ENCODE measurements at places on chromosomes 7 and 10.
A peak's percentile ranks its signal among the peaks of the same experiment; 100 is the strongest.

DNA sequence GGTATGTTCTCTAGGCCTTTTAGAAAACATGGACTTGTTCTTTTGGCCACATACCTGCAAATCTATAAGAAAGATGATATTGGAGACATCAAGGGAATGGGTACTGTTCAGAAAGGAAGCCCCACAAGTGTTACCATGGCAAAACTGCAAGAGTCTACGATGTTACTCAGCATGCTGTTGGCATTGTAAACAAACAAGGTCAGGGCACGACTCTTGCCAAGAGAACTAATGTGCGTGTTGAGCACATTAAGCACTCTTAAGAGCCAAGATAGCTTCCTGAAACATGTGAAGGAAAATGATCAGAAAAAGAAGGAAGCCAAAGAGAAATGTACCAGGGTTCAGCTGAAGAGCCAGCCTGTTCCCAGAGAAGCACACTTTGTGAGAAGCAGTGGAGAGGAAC is 37.1 kb downstream of the SDK1 start:
- no peaks in the 10 kb centered on the region for H3K36me3 ChIP-seq
- H3K27ac ChIP-seq = no peak overlapping the region
- H3K27me3 ChIP-seq = no peaks in the 10 kb centered on the region
- H3K4me3 ChIP-seq = no peak overlapping the region
- H3K4me1 ChIP-seq = no peaks in the 10 kb centered on the region

DNA sequence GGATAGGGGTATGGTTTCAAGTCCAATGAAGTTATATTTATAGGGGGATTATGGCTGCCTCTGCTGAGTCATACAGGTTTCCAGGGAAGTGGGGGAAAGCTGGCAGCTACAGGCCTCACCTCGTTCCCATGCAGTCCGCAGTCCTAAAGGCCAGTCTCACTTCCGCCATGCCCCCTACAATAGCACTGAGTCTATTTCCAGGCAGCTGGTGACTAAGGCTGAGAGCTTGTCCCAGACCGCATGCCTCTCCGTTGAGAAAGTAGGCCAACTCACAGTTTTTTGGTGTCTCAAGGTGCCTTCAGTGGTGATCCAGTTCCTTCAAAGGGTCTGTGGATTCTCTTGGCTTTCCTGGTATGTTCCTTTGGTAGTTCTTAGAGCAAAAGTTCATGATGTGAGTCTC is 203.9 kb upstream of the GLI3 start:
- H3K27me3 ChIP-seq = no peaks in the 10 kb centered on the region
- no peaks in the 10 kb centered on the region for H3K36me3 ChIP-seq

DNA sequence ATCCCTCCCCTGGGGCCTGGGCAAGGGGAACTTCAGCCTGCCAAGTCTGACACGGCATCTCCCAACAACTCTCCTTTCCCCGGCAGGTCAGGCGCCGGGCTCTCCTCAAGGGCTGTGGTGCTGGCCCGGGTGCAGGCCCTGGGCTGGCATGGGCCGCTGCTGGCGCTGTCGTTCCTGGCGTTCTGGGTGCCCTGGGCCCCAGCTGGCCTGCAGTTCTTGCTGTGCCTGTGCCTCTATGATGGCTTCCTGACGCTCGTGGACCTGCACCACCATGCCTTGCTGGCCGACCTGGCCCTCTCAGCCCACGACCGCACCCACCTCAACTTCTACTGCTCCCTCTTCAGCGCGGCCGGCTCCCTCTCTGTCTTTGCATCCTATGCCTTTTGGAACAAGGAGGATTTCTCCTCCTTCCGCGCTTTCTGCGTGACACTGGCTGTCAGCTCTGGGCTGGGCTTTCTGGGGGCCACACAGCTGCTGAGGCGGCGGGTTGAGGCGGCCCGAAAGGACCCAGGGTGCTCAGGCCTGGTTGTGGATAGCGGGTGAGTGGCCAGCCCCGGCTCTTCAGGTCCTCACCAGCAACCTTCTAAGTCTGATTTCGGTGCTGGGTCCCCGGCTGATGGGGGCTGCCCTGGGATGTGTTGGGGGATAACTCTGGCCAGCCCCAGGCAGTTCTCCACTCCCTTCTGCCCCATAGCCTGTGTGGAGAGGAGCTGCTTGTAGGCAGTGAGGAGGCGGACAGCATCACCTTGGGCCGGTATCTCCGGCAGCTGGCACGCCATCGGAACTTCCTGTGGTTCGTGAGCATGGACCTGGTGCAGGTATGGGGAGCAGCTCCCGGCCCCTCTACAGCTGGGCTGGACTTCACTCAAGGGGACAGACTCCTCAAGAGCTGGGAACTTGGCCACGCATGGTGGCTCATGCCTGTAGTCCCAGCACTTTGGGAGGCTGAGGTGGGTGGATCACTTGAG is 19.5 kb upstream of the C10orf95 start:
- H3K4me3 ChIP-seq = no peak overlapping the region
- no peaks in the 10 kb centered on the region for H3K4me1 ChIP-seq

DNA sequence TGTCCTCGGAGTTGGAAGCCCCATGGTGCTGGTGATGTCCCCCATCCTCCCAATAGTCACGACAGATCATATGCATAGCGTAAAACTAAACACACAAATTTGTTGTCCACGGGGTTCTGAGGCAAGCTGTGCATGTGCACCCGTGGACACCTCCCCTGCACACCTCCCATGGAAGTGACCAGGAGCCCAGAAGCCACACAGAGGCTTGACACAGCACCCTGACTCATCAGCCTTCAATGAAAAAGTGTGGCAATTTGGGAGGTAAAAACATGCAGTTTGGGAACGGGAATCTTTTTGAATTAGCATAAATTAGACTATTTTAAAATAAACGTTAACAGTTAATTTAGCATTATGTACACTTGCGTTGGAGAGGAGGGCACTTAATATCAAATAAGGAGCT is 89.2 kb upstream of the NPS start:
- DNase-seq = no peak
- no peaks in the 10 kb centered on the region for H3K27me3 ChIP-seq
- peaks cover 4% of the 10 kb centered on the region for H3K36me3 ChIP-seq
- no peaks in the 10 kb centered on the region for H3K4me1 ChIP-seq
- H3K4me3 ChIP-seq = no peak overlapping the region

DNA sequence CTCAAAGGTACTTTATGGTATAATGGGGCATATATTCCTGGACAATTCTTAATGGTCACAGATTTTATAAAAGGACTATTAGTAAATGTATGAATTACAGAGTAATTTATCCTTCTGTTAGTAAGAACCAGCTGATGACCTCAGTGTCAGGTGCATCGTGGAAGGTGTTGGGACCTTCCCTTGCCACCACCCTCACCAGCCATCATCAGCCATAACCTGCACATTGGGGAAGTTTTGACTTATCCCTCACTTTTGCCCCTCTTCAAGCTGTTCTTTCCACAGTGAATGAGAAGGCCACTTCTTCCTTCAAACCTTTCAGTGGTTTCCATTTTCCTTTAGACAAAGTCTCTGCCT is 52.2 kb downstream of the FIGNL1 start:
- H3K36me3 ChIP-seq = no peaks in the 10 kb centered on the region
- no peaks in the 10 kb centered on the region for H3K27me3 ChIP-seq
- no peak overlapping the region for H3K27ac ChIP-seq

- DNase-seq = no peak
- no peak overlapping the region for H3K4me3 ChIP-seq
- H3K4me1 ChIP-seq = no peaks in the 10 kb centered on the region
- no peaks in the 10 kb centered on the region for H3K27me3 ChIP-seq
- no peaks in the 10 kb centered on the region for H3K36me3 ChIP-seq
- H3K27ac ChIP-seq = no peak overlapping the region
Observed at GRCh38 chr10:131187926-131188325, 123.6 kb downstream of the TCERG1L start.

- no peak overlapping the region for H3K4me3 ChIP-seq
- H3K27me3 ChIP-seq = peaks cover 1% of the 10 kb centered on the region
- peaks cover 4% of the 10 kb centered on the region for H3K4me1 ChIP-seq
- DNase-seq = no peak
Observed at GRCh38 chr7:47577321-47577919, 4.5 kb downstream of the TNS3 start.

- H3K4me3 ChIP-seq = peak overlapping the region; percentile 95
- no peak overlapping the region for H3K27ac ChIP-seq
- no peaks in the 10 kb centered on the region for H3K27me3 ChIP-seq
- H3K36me3 ChIP-seq = peaks cover 3% of the 10 kb centered on the region
Observed at GRCh38 chr10:16816171-16816570, 1.1 kb downstream of the RSU1 start.

- no peaks in the 10 kb centered on the region for H3K27me3 ChIP-seq
- DNase-seq = no peak
- H3K4me1 ChIP-seq = no peaks in the 10 kb centered on the region
- H3K4me3 ChIP-seq = peak overlapping the region; percentile 20
- no peaks in the 10 kb centered on the region for H3K36me3 ChIP-seq
Observed at GRCh38 chr7:69643708-69644445, 45.6 kb downstream of the AUTS2 start.

DNA sequence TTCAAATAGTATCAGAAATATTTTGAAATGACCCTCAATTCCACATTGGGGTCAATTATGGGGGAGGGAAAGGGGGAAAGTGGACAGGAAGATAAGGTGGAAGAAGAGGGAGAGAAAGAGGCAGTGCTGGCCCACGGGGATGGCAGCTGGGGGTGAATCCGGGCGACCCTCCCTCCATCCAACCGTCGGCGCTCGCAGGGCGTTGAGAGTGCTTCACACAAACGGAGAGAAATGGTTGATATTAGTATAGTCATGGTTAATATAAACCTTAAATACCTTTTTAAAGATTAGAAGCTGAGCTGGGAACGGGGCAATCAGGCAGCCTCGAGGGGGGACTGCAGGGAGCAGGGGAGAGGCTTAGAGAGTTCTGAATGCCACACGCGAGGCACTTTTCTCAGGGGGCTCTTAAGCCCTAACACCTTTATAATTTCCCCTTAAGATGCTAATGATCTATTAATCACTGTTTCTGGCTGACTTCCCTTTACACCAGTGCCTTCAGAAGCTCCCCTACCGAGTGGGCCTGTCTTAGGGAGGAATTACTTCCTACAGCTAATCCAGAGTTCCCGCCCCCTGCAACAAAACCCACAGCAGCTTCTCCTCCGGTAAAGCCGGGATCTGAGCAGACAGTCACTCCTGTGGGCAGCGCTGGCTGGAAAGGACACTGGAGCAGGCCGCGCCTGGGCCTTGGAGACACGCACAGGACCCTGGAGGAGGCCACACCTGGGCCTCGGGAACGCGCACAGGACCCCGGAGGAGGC is 39.5 kb downstream of the PRKAG2 start:
- H3K4me1 ChIP-seq = no peaks in the 10 kb centered on the region
- peak overlapping the region; percentile 63 for H3K4me3 ChIP-seq
- peak; percentile 49 for DNase-seq
- no peak overlapping the region for H3K27ac ChIP-seq

- no peaks in the 10 kb centered on the region for H3K4me1 ChIP-seq
- no peaks in the 10 kb centered on the region for H3K27me3 ChIP-seq
- peaks cover 16% of the 10 kb centered on the region for H3K36me3 ChIP-seq
- no peak overlapping the region for H3K4me3 ChIP-seq
- DNase-seq = peak; percentile 67
Observed at GRCh38 chr10:14478604-14479003, 147.9 kb upstream of the FRMD4A start.

- DNase-seq = peak; percentile 73
- H3K27me3 ChIP-seq = no peaks in the 10 kb centered on the region
Observed at GRCh38 chr7:44103923-44104859, at the start of gene AEBP1. Gene AEBP1, plus strand, starts transcription at chr7:44104345. Its CDS starts 321 bp downstream, at chr7:44104666.

DNA sequence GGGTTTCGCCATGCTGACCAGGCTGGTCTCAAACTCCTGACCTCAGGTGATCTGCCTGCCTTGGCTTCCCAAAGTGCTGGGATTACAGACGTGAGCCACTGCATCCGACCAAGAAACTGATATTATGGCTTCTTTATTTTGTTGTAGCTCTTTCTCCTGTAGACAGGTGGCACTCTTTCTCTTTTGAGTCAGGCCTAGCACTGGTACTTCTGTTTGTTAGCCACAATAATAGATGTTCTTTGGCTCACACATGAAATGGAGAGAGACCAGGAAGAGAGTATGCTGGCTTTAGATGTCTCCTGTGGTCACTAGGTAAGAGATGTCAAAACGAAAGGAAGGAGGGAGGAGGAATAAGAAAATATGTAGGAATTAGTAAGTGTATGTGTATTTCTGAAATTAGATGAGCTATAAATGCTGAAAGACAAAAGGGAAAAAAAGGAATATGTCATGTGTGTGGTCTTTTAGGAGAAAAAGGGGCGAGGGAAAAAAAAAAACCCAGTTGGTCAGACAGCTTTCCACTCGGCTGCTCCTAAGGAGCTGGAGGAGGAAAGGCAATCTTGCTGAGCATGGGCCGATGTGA is 78.7 kb downstream of the CLEC2L start:
- no peak overlapping the region for H3K4me3 ChIP-seq
- H3K27ac ChIP-seq = no peak overlapping the region
- no peaks in the 10 kb centered on the region for H3K36me3 ChIP-seq
- no peaks in the 10 kb centered on the region for H3K27me3 ChIP-seq
- no peak for DNase-seq
- H3K4me1 ChIP-seq = no peaks in the 10 kb centered on the region

GRCh38 chr10:7421526-7421925 is 10.7 kb upstream of the SFMBT2 start:
- H3K36me3 ChIP-seq = no peaks in the 10 kb centered on the region
- no peak overlapping the region for H3K27ac ChIP-seq
- no peak overlapping the region for H3K4me3 ChIP-seq
- no peak for DNase-seq

GRCh38 chr10:119268871-119269506 is 61.6 kb downstream of the GRK5 start:
- H3K4me1 ChIP-seq = 0 out of 2 replicates have a peak, but pooled peaks cover 1% of the 10 kb centered on the region
- no peak overlapping the region for H3K4me3 ChIP-seq

- H3K36me3 ChIP-seq = peaks cover 8% of the 10 kb centered on the region
- no peak overlapping the region for H3K4me3 ChIP-seq
- no peak for DNase-seq
- no peaks in the 10 kb centered on the region for H3K4me1 ChIP-seq
Observed at GRCh38 chr7:50848203-50848602, 65.5 kb upstream of the GRB10 start.

DNA sequence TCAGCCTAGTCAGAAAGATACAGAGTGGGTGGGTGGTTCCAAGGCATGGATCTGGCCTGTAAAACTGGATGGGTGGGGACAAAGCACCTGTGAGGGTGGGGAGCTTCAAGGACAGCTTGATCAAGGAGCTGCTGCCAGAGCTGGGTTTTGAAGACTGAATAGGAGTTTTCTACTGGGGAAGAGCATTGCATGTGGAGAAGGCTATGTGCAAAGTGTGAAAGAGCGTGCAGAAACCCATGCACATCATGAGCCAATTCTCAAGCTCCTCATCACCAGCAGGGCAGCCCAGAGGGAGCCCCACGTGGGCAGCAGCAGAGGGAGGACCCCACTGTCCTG is 58.6 kb downstream of the PDGFA start:
- no peaks in the 10 kb centered on the region for H3K36me3 ChIP-seq
- no peak overlapping the region for H3K27ac ChIP-seq
- no peaks in the 10 kb centered on the region for H3K27me3 ChIP-seq
- no peaks in the 10 kb centered on the region for H3K4me1 ChIP-seq

GRCh38 chr7:91953618-91954017 is 13.0 kb downstream of the AKAP9 start:
- no peaks in the 10 kb centered on the region for H3K27me3 ChIP-seq
- H3K36me3 ChIP-seq = peaks cover 2% of the 10 kb centered on the region
- no peak for DNase-seq
- H3K4me1 ChIP-seq = no peaks in the 10 kb centered on the region

DNA sequence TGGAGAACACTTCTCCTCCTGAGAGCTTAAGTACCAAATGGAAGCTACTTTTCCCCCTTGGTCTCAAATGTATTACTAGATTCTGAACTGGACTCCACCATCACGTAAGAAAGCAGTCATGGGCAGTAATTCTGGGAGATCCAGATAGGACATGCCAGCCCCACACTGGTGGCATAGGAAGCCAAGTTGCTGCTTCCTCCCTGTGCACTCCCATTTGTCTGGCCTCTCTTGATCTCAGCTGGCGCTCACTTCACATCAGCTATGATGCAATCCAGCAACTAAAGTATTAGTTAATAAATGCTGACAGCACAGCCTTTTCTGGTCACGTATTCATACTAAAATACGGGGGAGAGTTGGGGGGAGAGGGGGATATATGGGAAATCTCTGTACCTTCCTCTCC is 3.4 kb upstream of the IL6 start:
- H3K4me3 ChIP-seq = no peak overlapping the region
- no peaks in the 10 kb centered on the region for H3K27me3 ChIP-seq
- no peaks in the 10 kb centered on the region for H3K36me3 ChIP-seq
- no peak for DNase-seq
- H3K4me1 ChIP-seq = peaks cover 6% of the 10 kb centered on the region

Data from H9 (cell line).